ENCODE measurements at places on chromosomes 5 and 9. TPM values are rescaled to one million over a fixed set of nuclear protein-coding genes. Genes with fewer than 3 reads are reported as not detected.

DNA sequence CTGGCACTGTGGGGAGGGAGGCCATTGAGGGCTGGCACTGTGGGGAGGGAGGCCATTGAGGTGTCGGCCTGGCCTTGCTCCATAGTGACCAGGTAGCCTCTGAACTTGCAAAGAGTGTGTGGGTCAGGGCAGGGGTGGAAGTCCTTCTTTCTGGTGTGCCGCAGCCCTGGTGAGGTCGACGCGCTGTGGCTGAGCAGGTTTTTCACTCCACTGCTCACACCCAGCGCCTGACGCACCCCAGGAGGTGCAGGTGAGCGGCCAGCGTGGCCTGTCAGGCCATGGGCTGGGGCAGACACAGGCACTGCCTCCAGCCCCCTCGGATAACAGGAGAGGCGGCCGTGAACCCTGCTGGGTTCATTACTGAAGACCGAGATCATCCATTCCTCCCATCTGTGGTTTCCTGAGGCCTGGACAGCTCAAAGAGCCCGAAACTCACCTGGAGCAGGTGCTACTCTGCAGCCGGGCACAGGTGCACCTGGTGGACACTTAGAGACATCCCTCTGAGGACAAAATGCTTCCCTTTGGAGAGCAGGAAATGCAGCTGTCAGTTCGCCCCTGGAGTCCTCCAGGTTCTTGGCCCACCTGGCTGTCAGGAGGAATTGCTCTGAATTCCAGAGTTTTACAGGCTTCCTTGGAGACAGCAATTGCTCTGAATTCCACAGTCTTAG lies 32.4 kb downstream of the LHX3 start:
- DNase-seq = no peak

- no peak for DNase-seq
Observed at GRCh38 chr5:98899456-98899855, 29.4 kb downstream of the CHD1 start.

- DNase-seq = no peak
Observed at GRCh38 chr5:77423022-77423750, 68.9 kb downstream of the WDR41 start.

- no peak for DNase-seq
Observed at GRCh38 chr5:33662722-33663427, 222.1 kb downstream of the TARS1 start.

GRCh38 chr9:77021291-77021894 lies 1.9 kb downstream of the FOXB2 start:
- no peak for DNase-seq

- no peak for DNase-seq
Observed at GRCh38 chr5:65928860-65929259, 2.5 kb downstream of the ERBIN start.

- DNase-seq = no peak
Observed at GRCh38 chr5:4553130-4553529, 587.0 kb upstream of the ADAMTS16 start.

SLCO6A1 gene
- not detected for total RNA-seq

NR2F1 gene
- 127 TPM for total RNA-seq
